ENCODE measurements at places on chromosomes 7 and 10.

DNA sequence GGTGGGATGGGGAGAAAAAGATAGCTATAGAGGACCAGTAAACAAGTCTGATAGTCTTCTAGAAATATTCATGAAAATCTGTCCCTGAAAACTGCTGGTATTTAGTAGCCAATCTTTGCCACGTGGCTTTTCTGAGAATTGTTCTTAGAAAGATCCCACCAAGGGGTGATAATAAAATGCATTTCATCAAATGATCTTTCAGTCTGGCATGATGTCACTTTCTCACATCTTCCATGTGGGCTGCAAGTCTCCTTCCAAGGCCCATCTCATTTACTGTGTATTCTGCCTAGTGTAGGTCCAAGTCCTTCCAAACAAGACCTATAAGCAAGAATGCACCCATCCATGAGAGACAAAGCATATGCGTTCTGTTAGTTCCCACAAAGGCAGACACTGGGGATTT is 226.0 kb downstream of the CHCHD3 start:
- no peak for DNase-seq

GRCh38 chr10:680745-681144 is 8.7 kb downstream of the DIP2C start:
- no peak for DNase-seq

GRCh38 chr10:27748601-27749000 is 3.0 kb upstream of the MKX start:
- no peak for DNase-seq

GRCh38 chr10:132223156-132223590 is 36.4 kb downstream of the DPYSL4 start:
- DNase-seq: peak; percentile 63

- no peak for DNase-seq
Observed at GRCh38 chr10:100535338-100535714, 417 bp upstream of the HIF1AN start.

GRCh38 chr7:155447603-155448002 is 10.3 kb upstream of the EN2 start:
- DNase-seq: no peak

- DNase-seq: no peak
Observed at GRCh38 chr10:115829521-115830205, 443.3 kb downstream of the GFRA1 start.

GRCh38 chr10:86614853-86615252 is 39.5 kb upstream of the OPN4 start:
- no peak for DNase-seq

DNA sequence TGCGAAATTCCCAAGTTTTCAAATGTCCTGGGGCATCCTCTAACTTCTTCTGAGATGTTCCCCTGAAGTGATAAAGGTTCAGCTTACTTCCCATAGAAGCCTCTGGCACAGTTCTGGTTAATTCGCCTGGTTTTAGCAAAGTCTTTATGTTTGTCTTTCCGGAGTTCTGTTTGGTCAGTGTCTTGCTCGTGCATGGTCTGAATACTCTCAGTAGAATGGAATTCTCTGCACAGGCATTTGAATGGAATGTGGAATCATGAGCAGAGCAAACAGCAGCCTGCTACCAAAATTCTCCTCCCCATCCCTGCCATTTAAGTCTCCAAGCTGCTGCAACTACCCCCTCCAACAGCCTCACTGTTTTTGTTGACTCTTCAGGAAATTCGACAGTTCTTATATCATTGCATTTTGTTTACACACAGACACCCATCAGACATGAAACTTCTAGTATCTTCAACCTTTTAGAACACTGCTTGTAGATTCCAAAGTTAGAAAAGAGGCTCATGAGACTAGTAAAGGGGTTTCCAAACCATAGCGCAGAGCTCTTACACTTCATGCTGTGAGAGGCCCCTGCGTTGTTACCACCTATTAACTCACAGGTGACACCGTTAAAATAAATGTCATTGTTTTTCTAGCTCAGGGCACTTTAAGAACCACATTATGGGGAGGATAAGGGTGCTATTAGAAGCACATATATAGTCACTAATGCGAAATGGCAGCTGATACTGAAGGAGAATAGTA is 129.7 kb downstream of the PLCE1 start:
- no peak for DNase-seq

DNA sequence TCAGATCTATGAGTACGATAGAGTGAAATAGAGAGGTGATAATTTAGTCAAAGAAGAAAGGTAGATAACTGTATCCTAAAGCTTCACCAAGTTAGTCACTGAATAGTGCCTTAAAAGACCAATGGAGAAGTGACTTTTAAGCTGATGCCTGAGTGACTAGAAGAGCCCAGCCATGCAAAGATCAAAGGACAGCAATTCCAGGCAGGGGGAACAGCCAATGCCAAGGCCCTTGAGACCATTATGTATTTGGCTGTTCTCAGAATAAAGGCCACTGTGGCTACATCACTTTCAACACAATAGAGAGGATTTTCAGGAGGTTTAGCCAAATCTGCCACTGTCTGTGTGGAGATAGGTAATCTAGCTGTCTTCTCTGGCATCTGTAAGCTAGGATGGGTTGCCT is 17.8 kb downstream of the HDAC9 start:
- no peak for DNase-seq

DNA sequence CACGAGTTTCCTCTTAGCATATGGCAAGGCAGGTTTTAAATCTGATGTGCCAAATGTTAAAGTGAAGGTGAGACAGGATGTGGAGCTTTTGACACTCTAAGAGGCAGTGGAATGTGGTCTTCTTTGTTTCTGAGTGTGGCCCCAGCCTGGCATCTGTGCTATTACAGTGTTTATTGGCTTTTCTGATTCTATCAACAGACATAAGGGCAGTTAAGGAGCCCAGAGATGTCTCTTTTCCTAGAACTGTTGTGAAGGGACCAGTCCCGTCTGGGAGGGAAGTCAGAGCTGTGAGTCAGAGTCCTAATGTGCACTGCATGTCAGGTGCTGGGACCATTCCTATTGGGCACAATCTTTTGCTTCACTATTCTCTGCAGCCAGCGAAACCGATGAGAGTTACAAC is 32.5 kb downstream of the TRUB1 start:
- DNase-seq: peak; percentile 9

GRCh38 chr7:114823290-114823689 is 98.6 kb upstream of the MDFIC start:
- DNase-seq: no peak

DNA sequence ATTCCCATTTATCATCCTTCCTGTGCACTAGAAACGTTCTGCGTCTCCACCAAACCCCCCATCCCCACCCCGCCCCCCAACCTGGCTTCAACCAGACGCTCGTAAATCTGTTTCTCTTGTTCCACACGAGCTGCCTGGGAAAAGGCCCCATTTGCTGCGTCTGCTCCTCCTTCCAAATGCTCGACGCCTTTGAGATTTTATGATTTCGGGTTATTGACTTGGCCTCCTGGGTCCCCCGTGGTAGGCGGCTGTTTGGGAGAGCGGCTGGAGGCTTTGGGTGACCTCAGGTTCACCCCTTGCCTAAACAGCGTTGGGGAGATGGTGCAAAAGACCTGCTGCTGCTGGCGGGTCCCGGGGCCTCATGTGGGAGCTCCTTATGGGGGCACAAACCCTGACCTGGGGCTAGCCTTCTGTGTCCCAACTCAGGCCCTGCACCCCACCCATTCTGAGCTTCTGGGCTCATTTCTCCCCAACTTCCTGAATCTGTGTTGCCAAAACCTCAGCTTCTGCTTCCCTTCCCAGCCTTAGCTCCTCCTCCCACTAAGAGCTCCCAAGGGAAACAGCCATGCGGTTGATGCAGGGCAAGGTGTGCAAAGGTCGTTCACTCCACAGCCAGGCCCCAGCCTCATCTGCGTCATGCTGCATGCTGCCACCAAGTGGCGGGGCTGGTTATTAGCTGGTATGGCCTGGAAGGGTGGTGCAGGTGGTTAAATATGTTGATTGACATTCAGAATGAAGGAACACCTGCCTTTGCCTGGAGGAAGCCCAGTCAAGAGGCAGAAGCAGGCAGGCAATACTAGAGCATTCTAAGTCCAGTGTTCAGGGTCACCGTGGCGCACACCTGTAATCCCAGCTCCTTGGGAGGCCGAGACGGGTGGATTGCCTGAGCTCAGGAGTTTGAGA is 49.1 kb upstream of the ELN start:
- DNase-seq: peak; percentile 29

GRCh38 chr10:44071479-44071878 is 313.4 kb downstream of the CXCL12 start:
- DNase-seq: no peak

GRCh38 chr10:72303424-72304128 is 29.9 kb downstream of the DDIT4 start:
- DNase-seq: no peak

- DNase-seq: no peak
Observed at GRCh38 chr7:12320241-12320986, 83.3 kb downstream of the VWDE start.

GRCh38 chr10:28463141-28463540 is 69.8 kb upstream of the WAC start:
- DNase-seq: no peak

- DNase-seq: no peak
Observed at GRCh38 chr10:62008946-62009345, 107.4 kb downstream of the ARID5B start.

- DNase-seq: no peak
Observed at GRCh38 chr10:102208311-102209035, 17.6 kb upstream of the ELOVL3 start.

Measured in H1 (cell line).